Stimulated activated effector memory CD8-positive, alpha-beta T cell treated with anti-CD3 and anti-CD28 coated beads, Interleukin-12 subunit alpha, Interleukin-12 subunit beta, amount 100 ng/mL, for 72 hours (primary cell): ENCODE measurements at places on chromosomes 2 and 18.

DNA sequence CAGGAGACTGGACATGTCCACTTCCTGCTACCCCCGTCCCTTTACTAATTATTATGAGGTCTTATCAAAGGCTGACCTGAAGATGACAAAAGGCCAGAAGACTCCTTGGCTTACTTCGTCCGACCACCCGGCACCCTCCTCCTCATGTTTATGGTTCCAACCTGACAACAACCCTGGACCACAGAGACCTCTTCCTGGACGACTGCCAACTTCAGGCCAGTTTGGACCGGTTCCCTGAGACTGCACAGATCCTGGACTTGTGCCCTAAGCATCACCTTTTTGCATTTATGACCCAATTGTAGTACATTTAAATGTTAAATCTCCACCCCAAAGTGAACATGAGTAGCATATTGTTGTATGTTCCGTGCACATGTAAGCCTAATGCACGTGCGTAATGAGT, 5.8 kb downstream of the DRC1 start:
- no peak for DNase-seq

DNA sequence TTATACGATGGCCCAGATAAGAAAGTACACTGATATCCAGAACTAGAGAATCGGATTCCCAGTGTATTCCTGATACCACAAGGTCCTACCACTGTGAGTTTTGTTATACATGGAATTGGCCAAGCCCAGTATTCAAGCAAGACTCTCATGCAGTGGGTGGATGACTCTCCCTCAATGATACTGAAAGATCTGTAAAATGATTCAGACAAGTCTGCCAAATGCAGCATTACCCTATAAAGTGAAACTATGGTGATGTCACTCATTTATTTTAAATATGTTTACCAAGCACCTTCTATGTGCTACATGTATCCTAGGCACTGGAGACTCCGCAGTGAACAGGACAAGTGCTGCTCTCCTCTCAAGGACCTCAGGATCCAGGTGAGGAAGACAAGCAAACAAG, 22.6 kb downstream of the MYO5B start:
- DNase-seq, result no peak

- DNase-seq, result peak; percentile 67
Observed at GRCh38 chr2:28366496-28367282, 26.0 kb upstream of the FOSL2 start.

DNA sequence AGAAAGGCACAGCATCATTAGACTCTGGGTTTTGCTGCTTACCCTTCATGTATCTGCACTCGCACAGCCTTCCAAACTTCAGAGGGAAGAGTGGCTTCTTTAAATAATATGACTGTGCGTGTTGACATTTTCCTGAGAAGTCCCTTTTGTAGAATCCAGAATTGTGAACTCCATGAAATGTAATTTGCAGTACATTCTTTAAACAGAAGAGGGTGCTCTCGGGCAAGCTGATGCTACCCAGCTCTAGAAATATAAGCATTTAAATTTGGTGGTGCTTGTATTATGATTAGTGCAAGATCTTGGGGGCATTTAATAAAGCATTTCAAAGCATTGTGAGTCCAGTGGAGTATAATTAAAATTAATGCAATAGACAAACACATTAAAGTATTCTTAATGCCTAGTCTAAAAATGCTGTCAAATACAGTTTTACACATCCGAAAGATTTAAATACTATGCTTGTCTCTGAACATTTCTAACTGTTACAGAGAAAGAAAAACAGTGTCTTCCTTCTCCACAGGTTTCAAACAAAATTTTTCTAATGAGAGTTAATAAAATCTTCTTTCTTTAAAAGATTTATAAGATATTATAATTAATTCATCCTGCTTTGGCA, 17.3 kb upstream of the GTF2A1L start:
- DNase-seq, result no peak

- DNase-seq, result no peak
Observed at GRCh38 chr18:70195014-70195614, 10.4 kb downstream of the RTTN start.

DNA sequence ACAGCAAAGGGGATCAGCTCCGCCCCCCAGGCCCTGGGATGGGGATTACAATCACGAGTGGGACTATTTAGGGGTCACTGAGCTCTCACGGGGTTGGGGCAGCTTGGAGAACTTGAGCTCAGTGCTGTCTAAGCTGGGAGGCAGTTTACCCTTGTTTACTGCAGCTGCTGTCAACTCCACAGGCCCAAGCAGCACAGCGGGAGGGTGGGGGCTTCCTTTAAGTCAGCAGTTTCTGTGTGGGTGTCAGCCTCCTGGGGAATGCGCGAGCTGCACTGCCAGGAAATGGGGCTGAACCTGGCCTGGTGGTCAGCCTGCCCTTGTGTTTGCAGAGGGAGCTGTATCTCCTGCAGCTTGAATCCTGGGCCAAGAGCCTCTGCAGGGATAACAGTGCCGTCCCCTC, 29.8 kb downstream of the TOGARAM2 start:
- DNase-seq, result peak; percentile 81

GRCh38 chr2:124609667-124610066, 584.6 kb downstream of the CNTNAP5 start:
- DNase-seq, result no peak

DNA sequence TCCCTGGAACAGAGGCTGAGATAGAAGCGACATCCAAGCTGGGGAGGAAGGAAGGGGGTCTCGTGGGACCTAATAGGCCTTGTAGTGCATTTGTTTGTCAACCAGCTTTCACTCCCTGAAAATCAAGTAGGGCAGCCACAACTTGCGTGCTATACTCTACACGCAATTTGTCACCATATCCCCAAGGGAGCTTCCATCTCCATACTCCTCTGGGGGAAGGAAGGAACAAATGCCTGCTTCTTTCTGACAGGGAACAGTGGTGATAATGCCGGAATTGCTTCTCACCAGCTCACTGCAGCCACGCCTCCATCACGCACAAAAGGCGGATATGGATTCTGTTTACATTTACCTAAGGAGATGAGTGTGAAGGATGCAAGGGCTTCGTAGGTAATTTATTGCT, 213.4 kb downstream of the TMEM163 start:
- no peak for DNase-seq

DNA sequence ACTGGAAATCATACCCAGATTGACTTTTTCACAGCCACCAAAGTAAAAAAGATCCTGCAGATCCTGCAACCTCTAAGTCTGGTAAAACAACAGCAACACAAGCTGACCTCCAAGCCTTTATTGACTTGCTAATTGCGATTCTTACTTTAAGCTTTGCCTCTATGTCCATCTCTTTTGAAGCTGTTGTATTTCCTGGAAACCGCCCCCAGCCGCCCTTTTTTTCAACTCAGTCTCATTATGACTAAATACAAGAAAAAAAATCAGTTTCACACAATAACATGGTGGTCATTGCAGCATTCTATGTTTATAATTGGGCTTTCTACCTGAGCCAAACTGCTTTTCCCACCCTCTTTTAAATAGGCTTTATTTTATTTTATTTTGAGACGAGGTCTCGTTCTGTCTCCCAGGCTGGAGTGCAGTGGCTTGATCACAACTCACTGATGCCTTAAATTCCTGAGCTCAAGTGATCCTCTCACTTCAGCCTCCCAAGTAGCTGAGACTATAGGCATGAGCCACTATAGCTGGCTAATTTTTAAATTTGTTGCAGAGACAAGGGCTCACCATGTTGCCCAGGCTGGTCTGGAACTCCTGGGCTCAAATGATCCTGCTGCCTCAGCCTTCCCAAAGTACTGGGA, 76.2 kb downstream of the MOGAT1 start:
- DNase-seq, result no peak

DNA sequence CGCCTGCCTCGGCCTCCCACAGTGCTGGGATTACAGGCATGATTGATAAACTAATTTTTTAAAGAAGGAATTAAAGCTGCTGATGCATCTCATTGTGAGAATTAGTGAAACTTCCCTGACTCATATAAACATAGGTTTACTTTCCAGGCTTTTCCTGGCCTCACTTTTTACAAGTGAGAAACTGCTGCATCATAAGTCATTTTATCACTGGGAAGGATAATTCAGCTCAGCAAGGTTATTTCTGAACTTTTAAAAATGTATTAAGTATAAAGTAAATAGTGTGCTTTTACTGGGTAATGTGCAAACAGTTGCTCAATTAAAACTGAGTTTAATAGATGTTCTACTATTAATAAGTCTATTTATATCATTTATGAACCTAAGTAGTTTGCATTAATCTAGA, 1130.3 kb upstream of the CDH2 start:
- no peak for DNase-seq

DNA sequence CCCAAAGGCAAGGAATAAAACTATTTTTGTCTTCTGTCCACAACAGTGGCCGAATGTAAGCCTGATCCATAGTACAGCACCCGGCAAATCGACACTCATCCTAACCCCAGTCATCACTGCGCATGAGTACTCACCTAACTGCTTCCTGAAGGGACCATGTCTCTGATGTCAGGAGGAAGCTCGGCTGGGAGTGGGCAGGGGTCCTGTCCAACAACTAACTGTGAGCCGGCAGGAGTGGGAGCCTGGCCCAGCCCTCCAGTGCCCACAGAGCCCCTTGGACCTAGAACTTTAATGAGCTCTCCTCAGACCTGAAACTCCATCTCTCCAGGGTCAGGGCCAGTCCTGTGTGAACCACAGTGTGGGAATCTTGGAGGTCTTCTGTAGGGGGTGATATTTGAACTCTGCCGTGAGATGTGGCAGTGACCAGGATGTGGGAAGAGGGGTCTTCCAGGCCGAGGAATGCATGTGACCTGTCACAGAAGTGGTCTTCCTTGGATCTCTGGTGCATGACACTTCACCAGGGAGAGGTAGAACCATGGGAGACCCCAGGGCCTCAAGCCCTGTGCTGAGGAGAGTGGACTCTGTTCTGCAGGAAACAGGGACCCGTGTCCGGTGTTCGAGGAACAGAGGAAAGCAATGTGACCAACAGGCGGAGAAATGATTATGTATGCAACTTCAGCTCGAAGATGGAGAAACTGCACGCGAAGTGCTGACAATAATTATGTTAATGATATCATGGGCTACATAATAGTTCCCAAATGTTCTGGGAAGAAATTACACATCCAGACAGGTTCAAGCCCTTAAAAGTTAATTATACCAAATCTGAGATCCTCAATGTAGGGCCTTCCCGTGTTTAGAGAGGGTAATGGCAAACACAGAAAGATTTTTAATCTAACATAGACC, 240.1 kb upstream of the HDAC4 start:
- DNase-seq, result no peak

- no peak for DNase-seq
Observed at GRCh38 chr2:31058096-31059035, 79.9 kb downstream of the GALNT14 start.

DNA sequence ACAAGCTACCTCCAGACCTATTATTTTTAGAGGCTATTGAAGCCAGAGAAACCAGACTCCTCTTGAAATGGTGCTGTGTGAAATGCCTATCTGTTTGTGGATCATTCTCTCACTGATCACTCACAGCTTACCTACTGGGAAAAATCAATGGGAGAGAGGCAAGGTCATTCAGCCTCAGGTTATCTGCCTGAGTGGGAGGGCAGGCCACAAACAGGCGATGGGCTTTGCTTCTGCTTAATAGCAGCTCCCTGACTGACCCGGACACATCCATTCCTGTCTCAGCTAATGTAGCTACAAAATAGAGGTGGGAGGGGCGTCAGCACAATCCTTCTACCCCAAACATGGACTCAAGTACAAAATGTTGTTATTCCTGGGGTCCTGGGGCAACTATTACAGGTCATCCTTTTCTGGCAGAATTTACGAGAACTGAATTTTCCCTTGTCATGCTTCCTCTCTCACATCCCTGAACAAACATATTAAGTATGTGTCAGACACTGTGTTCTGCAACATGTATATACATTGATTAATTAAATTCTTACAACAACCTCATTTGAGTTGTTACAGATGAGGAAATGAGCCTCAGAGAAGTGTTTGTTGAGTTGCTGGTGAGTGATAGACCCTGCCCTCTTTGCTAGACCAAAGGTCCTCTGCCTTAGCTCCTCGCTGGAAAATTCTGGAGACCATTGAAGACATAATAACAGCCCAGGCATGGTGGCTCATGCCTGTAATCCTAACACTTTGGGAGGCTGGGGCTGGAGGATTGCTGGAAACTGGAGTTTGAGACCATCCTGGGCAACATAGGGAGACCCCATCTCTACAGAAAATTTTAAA, 60.5 kb downstream of the CDK15 start:
- no peak for DNase-seq
